Vagina (tissue), 2 donors: ENCODE measurements at places on chromosomes 2 and 18.

DNA sequence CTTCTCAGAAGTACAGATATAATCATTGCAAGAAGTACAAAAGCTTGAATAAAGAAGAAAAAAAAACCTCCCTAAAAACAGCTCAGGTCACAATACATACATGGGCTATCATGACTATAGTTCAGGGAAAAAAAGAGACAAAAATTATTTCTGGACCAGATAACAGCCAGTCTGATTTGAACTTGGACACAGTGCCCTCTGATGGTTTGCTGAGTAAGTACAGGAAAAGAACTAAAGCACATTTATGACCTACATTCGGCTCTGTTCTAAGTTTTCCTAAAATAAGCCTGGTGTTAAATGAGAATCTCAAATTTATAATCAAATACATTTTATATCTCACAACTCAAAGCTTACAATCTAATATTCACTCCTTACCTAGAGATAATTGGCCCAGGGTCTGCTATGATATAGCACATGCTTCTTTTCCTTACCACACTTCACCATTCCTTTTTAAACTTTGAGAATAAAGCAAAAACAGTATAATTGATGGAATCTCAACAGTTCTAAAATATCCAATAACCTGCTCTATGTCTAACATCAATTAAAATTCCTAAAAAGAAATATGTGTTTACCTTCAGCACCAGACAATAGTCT is 81.1 kb downstream of the RAPH1 start:
- H3K36me3 ChIP-seq: no peaks in the 10 kb centered on the region
- no peaks in the 10 kb centered on the region for H3K27me3 ChIP-seq
- no peaks in the 10 kb centered on the region for H3K4me1 ChIP-seq
- no peak for DNase-seq

DNA sequence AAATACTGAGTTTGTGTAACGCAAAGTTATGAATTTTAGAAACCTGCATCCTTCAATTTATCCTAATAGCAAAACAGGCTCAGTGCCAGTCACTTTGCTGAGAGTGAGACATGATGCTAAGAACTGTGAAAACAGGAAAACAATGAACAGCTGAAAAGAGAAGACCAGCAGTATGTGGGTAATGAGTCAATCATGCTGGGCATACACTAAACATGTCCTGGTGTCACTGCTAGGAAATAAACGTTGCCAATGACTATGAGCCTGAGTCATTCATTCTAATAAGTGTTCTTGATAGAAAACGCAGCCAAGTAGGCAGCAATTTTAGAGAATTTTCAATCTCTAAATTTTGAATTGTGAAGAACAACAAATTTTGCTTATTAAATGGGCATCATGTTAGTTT is 237.3 kb downstream of the GALR1 start:
- H3K27ac ChIP-seq: no peak overlapping the region
- H3K4me1 ChIP-seq: no peaks in the 10 kb centered on the region
- H3K4me3 ChIP-seq: no peak overlapping the region
- DNase-seq: no peak

DNA sequence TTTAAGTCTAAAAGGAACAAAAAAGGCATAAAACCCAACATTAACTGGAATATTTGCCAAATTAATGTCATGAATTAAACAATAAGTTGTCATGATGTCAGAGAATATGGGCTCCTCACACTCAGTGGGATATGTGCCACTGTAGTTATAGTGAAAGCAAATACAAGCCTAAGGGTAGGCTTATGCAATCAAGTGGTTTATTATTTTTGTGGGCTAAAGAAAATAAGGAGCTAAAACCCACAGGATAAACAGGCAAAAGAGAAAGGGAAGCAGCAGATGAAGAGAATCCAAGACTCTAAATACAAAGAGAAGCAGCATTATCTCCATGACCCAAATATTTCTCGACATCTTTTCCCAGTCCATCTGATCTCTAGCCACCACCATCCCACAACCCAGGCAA is 17.5 kb downstream of the YWHAQ start:
- no peaks in the 10 kb centered on the region for H3K27me3 ChIP-seq
- H3K4me1 ChIP-seq: peaks cover 84% of the 10 kb centered on the region
- DNase-seq: no peak
- no peaks in the 10 kb centered on the region for H3K36me3 ChIP-seq
- peak overlapping the region; percentile 41 for H3K27ac ChIP-seq

DNA sequence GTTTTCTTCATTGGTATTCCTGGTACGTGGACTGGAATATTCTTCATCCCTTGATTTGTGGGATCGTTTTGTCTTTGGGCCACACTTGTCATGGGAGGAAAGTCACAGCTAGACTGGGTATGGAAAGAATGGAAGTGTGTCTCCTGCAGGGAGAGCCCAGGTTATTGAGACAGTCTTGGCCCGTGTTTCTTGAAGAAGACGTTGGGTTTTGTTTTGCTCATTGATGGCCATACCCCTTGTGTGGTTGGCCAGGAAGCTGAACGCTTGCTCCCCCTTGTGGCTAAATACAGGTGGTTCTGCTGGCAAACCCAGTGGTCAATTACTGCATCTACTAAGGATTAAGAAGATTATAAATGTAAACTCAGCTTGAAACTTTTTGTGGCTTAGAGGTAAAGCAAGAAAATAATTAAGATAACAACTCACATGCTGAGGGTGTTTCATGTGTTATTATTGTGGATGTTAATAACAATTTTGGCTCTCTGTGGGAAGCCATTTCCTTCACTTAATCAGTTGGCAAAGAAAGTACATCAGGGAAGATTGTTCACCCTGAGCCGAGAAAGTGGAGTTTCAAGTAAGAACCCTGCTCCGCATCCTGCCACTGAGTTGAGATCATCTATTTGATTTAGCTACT is 91.8 kb downstream of the NEDD4L start:
- no peaks in the 10 kb centered on the region for H3K36me3 ChIP-seq
- H3K27ac ChIP-seq: no peak overlapping the region
- H3K27me3 ChIP-seq: no peaks in the 10 kb centered on the region
- no peak for DNase-seq
- no peaks in the 10 kb centered on the region for H3K4me1 ChIP-seq

- DNase-seq: no peak
- H3K27ac ChIP-seq: no peak overlapping the region
- no peaks in the 10 kb centered on the region for H3K36me3 ChIP-seq
- H3K27me3 ChIP-seq: no peaks in the 10 kb centered on the region
- H3K4me1 ChIP-seq: no peaks in the 10 kb centered on the region
Measured at GRCh38 chr18:79250301-79250981, 145.3 kb upstream of the NFATC1 start.

DNA sequence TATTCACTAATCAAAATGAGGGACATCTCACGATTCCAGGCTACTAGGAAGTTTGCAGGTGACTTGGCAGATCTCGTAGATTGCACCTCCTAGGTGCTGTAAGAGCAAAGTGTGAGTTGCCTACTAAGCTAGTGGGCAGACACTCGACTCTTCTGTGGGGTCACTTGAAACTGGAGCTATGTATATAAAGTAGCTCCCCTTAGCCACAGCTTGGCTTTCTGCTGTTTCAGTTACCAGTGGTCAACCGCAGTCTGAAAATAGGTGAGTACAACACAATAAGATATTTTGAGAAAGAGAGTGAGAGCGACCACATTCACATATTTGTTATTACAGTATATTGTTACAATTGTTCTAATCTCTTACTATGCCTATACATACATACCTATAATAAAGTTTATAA is 23.3 kb downstream of the CTAGE1 start:
- no peak overlapping the region for H3K27ac ChIP-seq
- H3K36me3 ChIP-seq: no peaks in the 10 kb centered on the region
- no peak for DNase-seq
